HEK293T (cell line): ENCODE measurements at places on chromosomes 1 and 21.

DNA sequence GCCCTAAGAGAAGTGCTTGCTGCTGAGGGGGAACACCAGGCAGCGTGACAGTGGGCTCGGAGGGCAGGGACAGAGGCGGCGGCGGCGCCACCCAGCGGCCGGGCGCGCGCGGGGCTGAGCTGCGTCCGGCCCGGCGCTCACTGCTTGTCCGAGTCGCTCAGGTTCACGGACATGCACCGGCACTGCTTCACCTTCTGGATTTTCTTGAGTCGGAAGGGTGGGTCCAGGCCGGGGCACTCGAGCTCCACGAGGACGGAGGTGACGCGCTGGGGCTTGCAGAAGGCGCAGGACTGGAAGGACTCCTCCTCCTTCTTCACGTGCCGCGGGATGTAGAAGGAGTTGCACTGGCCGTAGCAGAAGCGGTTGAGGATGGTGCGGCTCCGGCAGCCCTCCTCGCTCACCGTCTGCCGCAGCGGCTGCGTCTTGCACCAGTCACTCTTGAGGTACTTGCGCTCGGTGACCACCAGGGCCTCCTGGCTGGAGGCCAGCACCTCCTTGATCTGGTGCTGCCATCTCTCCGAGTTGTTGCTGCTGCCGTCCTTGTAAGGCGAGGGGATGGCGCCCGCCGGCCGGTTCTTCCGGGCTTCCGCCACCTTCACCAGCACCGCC lies 119.0 kb downstream of the GREM2 start:
- peak; percentile 73 for DNase-seq

GRCh38 chr1:245877976-245878375 lies 629.1 kb downstream of the SMYD3 start:
- DNase-seq: no peak

GRCh38 chr1:237507005-237507404 lies 383.7 kb downstream of the ZP4 start:
- DNase-seq: no peak

DNA sequence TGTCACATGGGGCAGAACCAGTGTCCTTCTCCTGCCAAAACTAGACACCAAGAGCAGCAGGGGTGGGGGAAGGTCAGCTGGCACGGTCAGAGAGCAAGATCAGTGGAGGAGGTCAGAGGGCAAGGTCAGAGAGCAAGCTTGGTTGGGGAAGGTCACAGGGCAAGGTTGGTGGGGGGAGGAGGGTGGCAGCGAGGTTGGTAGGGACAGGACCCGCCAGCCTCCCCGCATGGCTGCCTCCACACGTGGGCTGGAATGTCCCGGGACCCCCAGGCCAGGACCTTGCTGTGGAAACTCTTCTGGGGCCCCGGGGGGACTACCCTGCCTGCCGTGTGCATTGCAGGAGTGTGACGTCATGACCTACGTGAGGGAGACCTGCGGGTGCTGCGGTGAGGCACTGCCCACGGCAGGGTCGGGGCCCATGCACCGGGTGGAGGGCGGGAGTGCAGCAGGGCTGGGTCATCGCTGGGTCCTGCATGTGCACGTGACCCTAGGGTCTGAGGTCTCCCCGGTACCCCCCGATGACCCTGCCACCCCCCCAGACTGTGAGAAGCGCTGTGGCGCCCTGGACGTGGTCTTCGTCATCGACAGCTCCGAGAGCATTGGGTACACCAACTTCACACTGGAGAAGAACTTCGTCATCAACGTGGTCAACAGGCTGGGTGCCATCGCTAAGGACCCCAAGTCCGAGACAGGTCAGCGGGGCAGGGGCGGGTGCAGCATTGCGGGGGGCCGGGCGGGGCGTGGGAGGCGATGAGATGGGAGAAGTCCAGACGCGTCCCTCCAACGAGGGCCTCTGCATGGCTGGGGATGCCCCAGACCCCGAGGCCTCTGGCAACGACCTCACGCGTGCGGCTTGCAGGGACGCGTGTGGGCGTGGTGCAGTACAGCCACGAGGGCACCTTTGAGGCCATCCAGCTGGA lies 27.3 kb downstream of the COL6A2 start:
- DNase-seq: no peak

GRCh38 chr1:234980645-234981396 lies 147.8 kb downstream of the TOMM20 start:
- DNase-seq: no peak

- peak; percentile 14 for DNase-seq
Measured at GRCh38 chr21:29939104-29939923, 482 bp downstream of the GRIK1 start.

DNA sequence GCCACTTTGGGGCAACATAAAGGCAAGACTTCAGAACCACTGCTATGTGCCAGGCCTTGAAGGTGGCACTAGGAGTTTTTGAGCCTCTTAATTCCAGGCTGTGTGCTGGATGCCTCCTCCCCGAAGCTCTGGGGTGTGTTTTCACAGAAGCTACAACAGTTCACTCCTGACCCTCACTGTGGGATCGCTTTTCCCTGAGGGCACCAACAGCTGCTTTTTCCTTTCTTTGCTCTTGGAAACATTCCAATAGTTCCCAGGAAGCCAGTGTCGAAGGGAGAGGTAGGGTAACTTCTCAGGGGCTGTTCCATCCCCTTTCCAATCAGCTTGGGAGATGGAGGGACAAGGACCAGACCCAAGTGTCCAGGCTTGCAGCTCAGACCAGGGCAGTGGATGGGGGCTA lies 153.4 kb downstream of the C1orf94 start:
- no peak for DNase-seq

DNA sequence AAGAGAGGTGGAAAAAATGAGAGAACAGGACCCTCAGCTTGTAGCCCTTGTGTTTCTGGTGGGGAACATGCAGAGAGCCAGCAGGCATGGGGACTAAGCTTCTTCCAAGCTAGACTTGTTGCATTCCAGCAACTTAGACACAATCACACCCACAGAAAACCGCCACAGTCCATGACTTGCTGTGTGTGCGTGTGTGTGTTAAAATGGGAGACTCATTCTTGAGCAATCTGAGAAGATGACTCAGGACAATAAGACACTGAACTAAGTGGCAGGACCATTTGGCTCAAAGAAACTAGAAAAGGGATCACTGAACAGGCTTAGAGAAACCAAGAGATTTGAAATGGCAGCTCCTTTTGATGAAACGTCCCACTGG lies 78.0 kb downstream of the HLX start:
- DNase-seq: no peak

DNA sequence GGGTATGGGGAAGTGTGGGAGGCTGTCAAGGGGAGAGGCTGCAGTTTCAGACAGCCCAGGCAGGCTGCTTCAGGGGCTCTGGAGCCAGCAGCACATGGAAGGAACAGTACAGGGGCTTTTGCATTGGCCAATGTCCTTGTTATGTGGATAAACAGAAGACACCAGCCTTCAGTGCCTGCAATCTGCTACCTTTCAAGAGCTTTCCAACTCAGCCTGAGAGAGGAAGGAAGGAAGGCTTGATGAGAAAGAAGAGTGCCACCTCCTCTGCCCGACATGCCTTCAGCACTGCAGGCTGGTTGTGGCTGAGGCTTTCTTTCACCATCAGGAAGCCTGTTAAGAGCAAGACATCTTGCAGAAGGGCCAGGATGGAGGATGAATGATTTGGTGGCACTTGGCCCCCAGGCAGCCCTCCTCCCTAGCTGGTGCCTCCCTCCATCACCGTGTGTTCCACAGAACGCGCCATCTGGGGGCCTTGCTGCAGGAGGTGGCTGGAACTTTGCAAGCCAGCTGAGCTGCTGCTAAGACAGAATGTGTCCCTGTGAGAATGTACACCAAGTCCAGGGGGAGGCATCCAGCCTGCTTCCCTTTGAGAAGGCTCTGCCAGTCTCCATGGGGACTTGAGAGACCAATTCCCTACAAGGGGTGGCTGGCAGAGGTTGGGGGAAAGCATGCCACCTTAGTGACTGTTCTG lies 372.4 kb upstream of the PROX1 start:
- DNase-seq: no peak

GRCh38 chr1:77310924-77311323 lies 29.1 kb downstream of the AK5 start:
- DNase-seq: no peak

- DNase-seq: no peak
Measured at GRCh38 chr1:162317621-162318020, 59.0 kb downstream of the SPATA46 start.

DNA sequence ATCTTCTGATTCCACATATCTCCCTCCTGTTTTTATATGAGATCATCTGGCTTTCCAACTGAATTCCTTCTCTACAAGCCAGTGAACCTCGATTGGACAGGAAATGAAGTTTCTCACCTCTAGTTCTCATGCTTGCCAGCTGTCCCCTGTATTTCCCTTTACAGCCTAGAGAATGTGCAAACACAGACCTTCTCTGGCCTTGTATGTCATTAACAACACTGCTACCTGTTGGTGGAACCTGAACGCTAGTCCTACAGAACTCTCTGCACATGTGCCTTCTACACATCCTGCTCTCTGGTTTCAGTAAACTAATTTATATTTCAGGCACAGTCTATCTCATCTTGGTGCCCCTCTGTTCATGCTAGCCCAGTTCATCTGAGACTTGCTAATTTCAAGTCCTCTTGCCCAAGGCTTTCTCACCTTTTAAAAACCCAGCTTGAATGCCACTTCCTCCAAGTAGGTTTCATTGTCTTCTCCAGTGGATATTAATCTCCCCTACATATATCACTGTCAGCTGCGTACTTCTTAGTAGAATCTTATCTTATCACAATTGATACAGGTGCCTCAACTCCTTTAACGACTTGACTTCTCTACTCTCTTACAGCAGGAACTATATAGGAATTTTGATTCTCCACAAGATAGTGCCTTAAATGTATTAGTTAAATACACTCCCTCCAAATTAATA lies 549.9 kb downstream of the PLPP3 start:
- DNase-seq: no peak

DNA sequence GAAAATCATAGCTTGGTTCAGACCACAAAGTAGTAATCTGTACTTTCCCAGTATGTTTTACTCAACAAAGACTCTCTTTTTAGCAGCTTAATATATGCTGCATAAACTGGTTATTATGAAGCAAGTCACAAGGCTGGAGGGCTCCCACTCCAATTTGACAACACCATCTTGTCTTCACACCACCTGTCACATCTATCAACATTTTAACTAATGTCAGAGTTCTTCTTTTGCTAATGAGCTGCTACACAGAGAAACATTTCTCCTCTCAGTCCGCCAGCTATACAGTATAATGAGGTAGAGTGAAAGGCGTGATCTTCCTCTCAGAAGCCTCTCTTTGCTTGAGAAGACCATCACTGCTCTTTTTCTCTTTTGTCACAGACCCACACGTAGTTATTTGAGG lies 230.1 kb downstream of the BARHL2 start:
- no peak for DNase-seq

- DNase-seq: no peak
Measured at GRCh38 chr1:200359610-200360163, 50.1 kb downstream of the ZNF281 start.

DNA sequence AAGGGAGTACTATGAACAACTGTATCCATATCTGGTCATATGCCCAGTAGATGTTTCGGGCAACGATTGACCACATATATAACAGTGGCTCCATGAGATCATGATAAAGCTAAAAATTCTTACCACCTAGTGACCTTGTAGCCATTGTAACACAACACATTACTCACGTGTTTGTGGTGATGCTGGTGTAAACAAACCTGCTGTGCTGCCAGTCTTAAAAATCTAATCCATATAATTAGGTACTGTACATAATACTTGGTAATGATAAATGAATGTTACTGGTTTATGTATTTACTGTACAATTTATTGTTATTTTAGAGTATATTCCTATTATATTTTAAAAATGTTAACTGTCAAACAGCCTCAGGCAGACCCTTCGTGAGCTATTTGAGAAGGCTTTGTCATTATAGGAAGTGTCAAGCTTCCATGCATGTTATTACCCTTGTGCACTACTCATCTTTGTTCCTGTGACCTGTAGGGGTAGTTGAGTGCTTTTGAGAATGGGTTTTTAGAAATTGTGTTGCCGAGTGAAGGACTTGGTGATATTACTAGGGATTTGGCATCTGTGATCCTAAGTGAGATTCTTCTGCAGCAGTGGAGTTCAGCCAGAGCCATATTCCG lies 23.6 kb downstream of the DIP2A start:
- no peak for DNase-seq

- no peak for DNase-seq
Measured at GRCh38 chr1:185650602-185651230, 83.5 kb upstream of the HMCN1 start.

GRCh38 chr1:85911742-85912141 lies 203.5 kb upstream of the ZNHIT6 start:
- peak; percentile 8 for DNase-seq

DNA sequence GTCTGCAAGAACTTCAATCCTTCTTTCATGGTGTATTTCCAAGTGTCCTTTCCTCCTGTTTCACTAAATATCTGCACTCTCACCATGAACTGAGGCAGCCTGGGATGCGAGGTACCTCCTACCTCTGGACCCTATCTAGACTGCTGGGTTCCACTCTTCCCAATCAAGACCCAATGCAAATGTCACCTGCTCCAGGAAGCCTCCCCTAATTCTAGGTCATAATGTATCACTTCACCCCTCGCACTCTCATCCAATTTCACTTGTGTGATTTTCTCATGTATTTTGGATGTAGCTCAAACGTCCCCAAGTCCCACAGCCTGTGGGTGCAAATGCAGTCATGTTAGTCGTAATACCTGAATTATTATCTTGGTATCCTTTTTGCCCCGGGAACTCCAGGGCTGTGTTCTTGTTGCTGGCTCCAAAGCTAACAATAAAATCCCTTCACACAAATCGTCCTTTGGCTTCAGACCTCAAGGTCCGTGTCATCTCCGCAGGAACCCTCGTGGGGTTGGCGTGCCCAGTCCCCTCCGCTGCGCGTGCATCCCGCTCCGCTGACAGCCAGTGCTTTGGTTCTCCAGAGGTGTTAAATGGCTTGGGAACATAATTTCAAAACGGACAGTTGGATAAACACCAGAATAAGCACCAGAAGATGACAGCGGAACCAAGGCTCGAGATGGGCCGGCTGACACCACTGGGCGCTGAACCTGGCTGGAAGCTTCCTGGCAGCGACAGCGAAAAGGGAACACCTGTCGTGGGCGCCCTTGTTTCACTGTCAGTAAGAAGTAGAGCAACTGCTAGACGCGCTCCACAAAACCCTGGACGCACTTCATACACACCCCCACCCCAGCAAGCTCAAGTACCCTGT lies 1.0 kb upstream of the BACH1 start:
- DNase-seq: no peak

DNA sequence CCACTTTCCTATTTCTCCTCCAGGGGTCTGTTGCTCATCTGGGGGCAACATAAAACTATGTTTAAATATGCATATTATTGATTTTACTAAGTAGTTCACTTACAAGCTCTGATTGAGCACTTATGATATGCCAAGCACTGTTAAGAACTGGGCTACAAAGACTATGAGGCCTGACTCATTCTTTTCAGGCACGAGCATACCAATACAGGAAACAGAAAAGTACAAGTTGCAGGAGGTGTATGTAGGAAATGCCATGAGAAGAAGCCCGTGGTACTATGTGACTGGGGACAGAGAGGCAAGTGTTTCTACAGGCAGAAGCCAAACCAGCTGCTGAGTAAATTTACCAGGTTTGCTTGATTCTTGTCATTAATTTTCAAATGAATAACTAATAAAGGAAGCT lies 120.4 kb upstream of the PTGFR start:
- DNase-seq: no peak
